Activated CD4-positive, alpha-beta memory T cell treated with anti-CD3 and anti-CD28 coated beads, Interleukin-2, amount 10 ng/mL, durations not matched to agents 7 days and 5 days (primary cell): ENCODE measurements at places on chromosomes 1 and 21. TPM values are rescaled to one million over a fixed set of nuclear protein-coding genes. Genes with fewer than 3 reads are reported as not detected.

MPL gene
- not detected for total RNA-seq

HES5 gene
- total RNA-seq = not detected

DNA sequence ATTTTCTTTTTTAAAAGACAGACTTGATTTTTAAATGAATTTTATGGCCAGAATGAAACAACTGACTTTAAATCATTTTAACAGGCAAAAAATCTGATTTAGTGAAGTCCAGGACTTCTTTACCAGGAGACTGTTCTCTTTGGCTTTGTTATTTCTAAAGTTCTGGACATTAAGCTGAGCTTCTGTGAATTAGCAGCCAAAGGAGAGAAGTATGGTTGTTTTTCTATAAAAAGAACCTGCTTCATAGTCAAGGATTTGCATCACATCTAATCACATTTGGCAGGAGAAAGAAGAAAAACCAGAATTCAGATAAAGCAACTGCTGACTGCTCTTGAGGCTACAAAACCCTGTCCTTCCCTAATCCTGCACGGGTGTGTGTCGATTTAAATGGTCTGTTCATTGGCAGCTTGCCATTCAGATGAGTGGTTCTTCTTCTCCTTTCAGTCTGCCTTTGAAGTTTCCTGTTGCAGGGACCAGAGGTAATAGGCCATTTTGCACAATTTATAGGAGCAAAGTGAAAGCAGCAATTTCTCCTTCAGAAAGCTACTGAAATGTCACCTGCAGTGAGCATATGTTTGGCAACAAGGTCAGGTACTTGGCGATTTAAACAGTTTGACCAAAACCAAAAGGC, 215.4 kb downstream of the OLFM3 start:
- H3K27me3 ChIP-seq = no peaks in the 10 kb centered on the region
- no peaks in the 10 kb centered on the region for H3K36me3 ChIP-seq
- H3K4me1 ChIP-seq = no peaks in the 10 kb centered on the region
- DNase-seq = no peak

GRCh38 chr1:52404116-52404974, at the start of the genes ORC1 and PRPF38A:
ORC1 (minus strand) TSS chr1:52404423; CDS start chr1:52402223, 2,200 bp downstream.
PRPF38A (plus strand) TSS chr1:52404602; CDS start chr1:52404750, 148 bp downstream.
- peak within 1 kb of the TSS; percentile 100 for H3K27ac ChIP-seq
- H3K4me3 ChIP-seq = peak within 1 kb of the TSS; percentile 100
- H3K36me3 ChIP-seq = peaks cover 75% of the 10 kb centered on the region
- DNase-seq = peak; percentile 98
- peaks cover 67% of the 10 kb centered on the region for H3K4me1 ChIP-seq

- H3K4me1 ChIP-seq = peaks cover 67% of the 10 kb centered on the region
- no peak for DNase-seq
- H3K36me3 ChIP-seq = peaks cover 13% of the 10 kb centered on the region
- H3K27me3 ChIP-seq = peaks cover 39% of the 10 kb centered on the region
These were observed 1.2 kb downstream of the MAN1C1 start for GRCh38 chr1:25617625-25618432.

DNA sequence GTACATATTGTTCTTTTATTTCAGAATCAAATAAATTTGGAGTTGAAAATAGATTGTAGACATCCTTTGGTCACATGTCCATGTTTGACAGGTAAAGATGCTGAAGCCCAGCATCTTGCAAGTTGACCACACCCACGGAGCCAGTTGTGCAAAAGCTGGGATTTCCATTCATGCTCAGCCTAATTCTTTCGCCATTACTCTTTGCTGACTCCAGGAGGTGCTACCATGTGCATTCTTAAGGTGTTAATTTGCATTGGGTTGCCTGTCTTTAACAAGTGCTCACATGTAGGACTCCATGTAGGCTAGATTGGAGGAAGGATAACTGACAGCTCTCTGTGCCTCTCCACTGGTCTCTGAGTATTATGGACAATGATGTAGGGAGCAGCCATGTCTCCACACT, 660.7 kb downstream of the LMO4 start:
- H3K4me3 ChIP-seq = no peak overlapping the region
- no peak for DNase-seq
- no peaks in the 10 kb centered on the region for H3K36me3 ChIP-seq
- H3K27me3 ChIP-seq = no peaks in the 10 kb centered on the region
- H3K27ac ChIP-seq = no peak overlapping the region
- no peaks in the 10 kb centered on the region for H3K4me1 ChIP-seq

DNA sequence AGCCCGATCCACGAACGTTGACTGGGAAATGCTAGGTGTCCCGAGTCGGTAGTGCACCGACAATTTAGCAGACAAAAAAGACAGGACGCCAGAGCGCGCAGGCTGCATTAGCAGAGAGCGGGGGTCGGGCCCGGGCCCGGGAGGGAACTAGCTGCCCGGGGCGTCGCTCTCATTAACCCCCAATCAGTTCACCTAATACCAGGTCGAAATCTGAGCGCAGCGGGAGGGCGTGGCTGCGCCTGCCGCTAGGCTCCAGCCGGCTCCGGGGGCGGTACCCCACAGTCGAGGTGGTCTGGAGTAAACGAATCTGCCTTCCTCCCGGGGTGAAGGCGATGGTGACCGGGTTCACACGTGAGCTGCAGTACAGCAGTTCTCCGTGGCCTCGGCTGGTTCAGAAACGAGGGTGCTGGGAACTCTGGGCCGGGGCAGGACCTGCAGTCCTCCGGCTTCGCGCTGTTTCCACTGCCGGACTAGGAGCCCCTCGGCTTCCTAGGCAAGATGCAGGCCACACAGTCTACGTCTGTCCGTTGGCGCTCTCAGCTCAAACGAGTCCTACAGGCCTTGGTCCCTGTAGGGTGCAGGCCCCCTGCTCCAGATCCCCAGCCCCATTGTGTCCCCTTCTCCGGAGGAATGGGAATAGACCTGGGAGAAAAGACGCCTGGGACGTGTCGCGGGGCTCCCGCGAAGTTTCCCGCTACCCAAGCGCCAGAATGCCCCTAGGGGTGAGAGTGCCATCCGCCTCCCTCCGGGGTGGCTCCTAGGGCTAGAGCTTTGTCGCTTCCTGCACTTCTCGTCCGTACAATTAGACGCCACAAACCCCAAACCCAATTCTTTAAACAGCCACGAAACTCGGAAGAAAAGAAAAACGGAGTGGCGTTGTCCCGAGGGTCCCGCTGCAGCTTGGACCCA, 2.0 kb downstream of the GFI1 start:
- peak overlapping the region; percentile 85 for H3K4me3 ChIP-seq
- no peaks in the 10 kb centered on the region for H3K27me3 ChIP-seq
- peaks cover 53% of the 10 kb centered on the region for H3K36me3 ChIP-seq
- peak overlapping the region; percentile 92 for H3K27ac ChIP-seq
- DNase-seq = peak; percentile 73

GRCh38 chr1:211153932-211154331, 20.0 kb upstream of the KCNH1 start:
- no peak for DNase-seq
- peaks cover 10% of the 10 kb centered on the region for H3K27me3 ChIP-seq
- no peaks in the 10 kb centered on the region for H3K36me3 ChIP-seq

DNA sequence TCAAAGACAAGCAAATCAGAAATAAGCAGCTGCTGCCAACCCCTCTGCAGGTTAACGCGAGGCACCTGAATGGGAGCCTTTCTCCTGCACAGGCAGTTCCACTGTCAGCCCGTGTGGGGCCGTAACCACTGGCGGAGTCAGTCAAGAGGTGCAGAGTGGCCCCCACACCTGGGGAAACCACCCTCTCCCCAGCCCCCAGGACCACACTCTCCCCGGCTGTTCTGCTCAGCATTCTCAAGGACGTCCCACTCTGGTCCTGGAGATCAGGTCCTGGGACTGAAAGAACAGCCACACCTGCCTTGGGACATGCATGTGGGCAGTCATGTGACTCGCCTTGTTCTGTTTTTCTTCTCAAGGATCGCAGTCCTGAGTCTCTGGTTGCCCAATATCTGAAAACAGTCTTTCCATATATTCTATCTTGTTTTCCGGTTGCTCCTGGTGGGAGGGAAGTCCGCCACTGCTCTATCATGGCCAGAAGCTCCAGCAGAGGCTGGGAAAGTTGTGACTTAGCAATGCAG, 252.5 kb downstream of the PTPRU start:
- H3K27me3 ChIP-seq = no peaks in the 10 kb centered on the region
- no peak overlapping the region for H3K4me3 ChIP-seq
- H3K36me3 ChIP-seq = no peaks in the 10 kb centered on the region
- no peaks in the 10 kb centered on the region for H3K4me1 ChIP-seq
- DNase-seq = no peak

DNA sequence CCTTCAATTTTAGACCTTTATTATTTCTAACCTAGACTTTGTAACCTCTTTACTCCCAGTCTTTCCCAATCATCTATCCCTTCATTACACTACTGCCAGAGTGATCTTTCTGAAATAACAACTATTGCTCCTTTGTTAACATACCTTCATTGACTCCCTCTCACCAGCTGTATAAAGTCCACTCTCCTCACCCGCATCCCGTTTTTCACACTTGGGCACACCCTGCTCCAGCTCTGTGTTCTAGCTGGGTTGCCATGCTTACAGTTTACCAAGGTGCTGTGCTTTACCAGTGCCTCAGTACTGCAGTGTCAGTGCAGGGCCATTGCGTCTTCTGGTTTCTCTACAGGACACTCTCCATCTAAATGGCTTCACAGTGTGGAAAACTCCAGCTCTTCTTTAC, 148.2 kb downstream of the NFIA start:
- H3K27me3 ChIP-seq = no peaks in the 10 kb centered on the region
- no peak overlapping the region for H3K27ac ChIP-seq
- DNase-seq = no peak
- H3K4me1 ChIP-seq = no peaks in the 10 kb centered on the region
- no peaks in the 10 kb centered on the region for H3K36me3 ChIP-seq
- no peak overlapping the region for H3K4me3 ChIP-seq

DNA sequence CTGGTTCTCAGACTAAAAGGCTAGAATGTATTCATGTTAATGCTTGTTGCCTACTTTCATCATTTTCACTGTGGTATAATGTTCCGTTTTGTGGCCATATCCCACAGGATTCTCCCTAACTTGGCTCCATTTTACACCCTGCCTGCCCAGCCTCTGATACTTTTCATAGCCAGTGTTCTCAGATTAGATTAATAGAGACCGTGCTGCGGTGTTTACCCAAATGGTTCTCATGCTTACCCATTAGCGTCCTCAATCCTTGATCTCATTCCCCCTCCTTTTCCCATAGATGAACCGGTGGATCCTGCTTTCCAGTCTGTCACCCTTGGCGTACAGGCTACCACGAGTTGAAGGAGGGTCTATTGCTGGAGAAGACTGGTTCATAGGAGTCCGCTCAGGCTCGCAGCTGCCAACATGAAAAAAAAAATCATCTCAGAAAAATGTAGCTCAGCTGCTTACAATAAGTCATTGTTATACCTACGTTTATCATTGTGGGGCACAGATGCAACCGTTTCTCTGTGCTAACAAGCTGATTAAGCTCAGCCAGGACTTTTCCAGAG, 78.7 kb downstream of the SETD4 start:
- H3K4me3 ChIP-seq = no peak overlapping the region
- DNase-seq = no peak
- H3K27ac ChIP-seq = no peak overlapping the region
- peaks cover 13% of the 10 kb centered on the region for H3K27me3 ChIP-seq
- no peaks in the 10 kb centered on the region for H3K36me3 ChIP-seq
- no peaks in the 10 kb centered on the region for H3K4me1 ChIP-seq

DNA sequence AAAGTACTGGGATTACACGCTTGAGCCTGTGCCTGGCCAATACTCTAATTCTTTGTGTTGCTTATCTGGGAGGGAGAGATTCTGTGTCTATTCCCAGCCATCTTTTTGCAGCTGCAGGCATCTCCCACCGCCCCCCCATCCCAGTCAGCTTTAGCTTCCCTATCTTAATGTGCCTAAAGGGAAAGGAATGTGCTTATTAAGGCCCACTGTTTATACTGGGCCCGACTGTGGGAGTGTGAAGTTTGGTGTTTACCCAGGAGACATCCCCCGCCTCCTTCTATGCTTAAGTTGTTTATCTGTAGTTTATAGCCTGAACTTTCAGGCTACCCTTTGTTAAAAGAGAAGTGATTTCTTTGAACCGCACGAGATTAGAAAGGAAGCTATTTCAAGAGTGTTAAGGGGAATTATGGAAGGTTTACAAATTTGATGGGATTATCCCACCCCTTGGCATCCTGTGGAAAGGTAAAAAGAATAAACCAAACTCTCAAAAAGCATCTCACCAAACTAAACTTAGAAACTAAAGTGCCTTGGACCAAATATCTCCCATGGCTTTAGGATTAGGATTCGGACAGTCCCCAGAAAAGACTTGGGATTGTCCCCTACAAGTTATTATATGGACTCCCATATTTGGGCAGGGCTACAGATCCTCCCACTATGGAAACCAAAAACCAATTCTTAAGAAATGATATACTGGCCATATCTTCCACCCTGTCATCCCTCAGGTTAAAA, 25.5 kb upstream of the ZNF496 start:
- H3K4me3 ChIP-seq = no peak overlapping the region
- DNase-seq = no peak
- no peaks in the 10 kb centered on the region for H3K4me1 ChIP-seq
- no peaks in the 10 kb centered on the region for H3K36me3 ChIP-seq
- peaks cover 10% of the 10 kb centered on the region for H3K27me3 ChIP-seq

DNA sequence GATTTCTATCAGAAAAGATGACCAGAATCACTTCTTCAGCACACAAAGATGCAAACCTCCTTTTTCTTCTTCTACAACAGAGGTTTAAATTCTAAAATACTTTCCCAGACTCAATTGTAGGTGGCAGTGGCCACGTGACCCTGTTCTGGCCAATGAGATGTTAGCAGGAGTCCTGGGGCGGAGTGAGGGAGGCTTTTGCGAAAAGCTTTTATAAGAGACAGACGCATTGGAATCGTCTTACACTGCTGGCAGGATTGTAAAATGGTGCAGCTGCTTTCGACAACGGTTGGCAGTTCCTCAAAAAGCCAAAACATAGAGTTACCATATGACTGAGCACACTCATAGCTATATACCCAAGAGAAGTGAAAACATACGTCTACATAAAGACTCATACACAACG, 87.0 kb upstream of the MAGI3 start:
- H3K27ac ChIP-seq = no peak overlapping the region
- DNase-seq = no peak
- H3K4me1 ChIP-seq = no peaks in the 10 kb centered on the region
- no peaks in the 10 kb centered on the region for H3K36me3 ChIP-seq

- no peaks in the 10 kb centered on the region for H3K27me3 ChIP-seq
- peak; percentile 46 for DNase-seq
- no peak overlapping the region for H3K4me3 ChIP-seq
- H3K27ac ChIP-seq = no peak overlapping the region
- H3K4me1 ChIP-seq = no peaks in the 10 kb centered on the region
These were observed 33.8 kb upstream of the RPL11 start for GRCh38 chr1:23657659-23658275.

DNA sequence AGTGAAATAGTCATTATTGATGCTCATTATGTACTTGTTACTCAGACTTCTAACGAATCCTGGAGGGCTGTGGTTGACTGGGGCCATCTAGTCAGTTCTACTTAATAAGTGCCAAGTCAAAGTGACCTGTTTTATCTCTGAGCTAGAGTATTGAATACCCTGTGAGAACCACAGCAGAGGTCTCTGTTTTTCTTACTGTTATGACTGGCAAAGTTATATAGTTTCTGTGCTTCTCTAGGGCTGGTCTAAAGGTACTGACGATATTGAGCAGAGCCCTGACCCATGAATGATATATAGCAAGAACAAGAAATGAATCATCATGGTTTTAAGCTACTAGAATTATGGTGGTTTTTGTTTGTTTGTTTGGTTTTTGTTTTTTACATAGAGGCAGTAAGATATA, 555.8 kb downstream of the PLA2G4A start:
- no peak overlapping the region for H3K4me3 ChIP-seq
- no peak for DNase-seq
- H3K4me1 ChIP-seq = peaks cover 1% of the 10 kb centered on the region
- no peak overlapping the region for H3K27ac ChIP-seq
